Stimulated activated CD4-positive, alpha-beta T cell treated with anti-CD3 and anti-CD28 coated beads, Interleukin-1b, Interleukin-23, amount 100 ng/mL, for 4 hours (primary cell): ENCODE measurements at places on chromosomes 5 and 9.

DNA sequence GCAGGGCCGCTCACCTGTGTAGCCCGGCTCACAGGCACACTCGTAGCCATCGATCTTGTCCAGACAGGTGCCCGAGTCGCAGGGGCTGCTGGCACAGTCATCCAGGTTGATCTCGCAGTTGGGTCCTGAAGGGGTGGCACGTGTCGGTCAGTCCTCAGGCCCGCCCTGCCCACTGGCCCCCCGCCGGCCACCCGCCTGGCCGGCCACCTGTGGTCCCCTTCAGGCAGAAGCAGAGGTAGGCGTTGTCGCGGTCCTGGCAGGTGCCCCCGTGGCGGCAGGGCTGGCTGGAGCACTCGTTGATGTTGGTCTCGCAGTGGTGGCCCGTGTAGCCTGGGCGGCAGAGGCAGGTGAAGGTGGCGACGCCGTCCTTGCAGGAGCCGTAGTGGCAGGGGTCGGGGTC, 30.6 kb downstream of the NOTCH1 start:
- DNase-seq = no peak

DNA sequence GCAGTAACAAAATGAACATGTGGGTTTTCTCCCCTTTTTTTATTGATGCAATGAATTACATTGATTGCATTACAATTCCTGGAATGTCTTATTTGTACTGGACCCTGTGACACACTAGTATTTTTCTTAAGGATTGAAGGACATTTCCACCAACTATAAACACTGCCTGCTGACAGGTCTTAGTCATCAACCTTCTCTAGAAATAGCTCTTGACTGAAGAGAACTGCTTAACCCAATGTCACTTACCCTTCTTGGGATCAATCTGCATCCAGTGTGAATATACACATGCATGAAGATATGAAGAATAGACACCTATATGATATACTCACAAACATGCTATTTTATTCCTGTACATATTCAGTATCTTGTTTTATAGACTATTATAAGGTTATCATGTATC, 130.6 kb downstream of the FBXO38 start:
- no peak for DNase-seq

GRCh38 chr5:168023191-168023590, 268.3 kb upstream of the WWC1 start:
- no peak for DNase-seq

DNA sequence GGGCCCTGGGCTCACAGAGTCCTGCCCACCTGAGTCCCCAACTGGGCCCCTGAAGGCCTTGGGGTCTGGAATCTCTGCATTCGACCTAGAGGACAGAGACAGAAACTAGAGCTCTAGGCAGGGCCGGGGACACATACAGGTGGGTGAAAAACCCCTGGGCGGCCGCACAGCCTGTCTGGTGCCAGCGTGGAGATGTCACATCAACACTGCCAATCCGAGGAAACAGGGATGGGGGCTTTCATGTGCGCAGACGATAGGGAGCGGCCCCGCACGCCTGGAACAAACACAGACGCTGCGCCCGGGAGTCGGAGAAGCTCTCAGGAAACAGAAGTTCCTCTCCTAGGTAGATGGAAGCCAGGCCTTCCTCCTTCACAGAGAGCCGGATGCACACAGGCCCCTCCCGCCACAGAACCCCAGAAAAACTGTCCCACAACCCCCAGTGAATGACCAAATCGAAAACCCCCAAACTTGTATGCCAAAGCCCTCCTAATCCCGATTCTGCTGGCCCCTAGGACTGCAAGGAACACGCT, 1.8 kb downstream of the GRM6 start:
- no peak for DNase-seq

GRCh38 chr9:34240006-34240405, 61.2 kb downstream of the UBAP1 start:
- DNase-seq = no peak

GRCh38 chr5:169875091-169875728, 105.1 kb downstream of the INSYN2B start:
- DNase-seq = no peak

- DNase-seq = no peak
Observed at GRCh38 chr5:15300141-15300540, 199.8 kb upstream of the FBXL7 start.

DNA sequence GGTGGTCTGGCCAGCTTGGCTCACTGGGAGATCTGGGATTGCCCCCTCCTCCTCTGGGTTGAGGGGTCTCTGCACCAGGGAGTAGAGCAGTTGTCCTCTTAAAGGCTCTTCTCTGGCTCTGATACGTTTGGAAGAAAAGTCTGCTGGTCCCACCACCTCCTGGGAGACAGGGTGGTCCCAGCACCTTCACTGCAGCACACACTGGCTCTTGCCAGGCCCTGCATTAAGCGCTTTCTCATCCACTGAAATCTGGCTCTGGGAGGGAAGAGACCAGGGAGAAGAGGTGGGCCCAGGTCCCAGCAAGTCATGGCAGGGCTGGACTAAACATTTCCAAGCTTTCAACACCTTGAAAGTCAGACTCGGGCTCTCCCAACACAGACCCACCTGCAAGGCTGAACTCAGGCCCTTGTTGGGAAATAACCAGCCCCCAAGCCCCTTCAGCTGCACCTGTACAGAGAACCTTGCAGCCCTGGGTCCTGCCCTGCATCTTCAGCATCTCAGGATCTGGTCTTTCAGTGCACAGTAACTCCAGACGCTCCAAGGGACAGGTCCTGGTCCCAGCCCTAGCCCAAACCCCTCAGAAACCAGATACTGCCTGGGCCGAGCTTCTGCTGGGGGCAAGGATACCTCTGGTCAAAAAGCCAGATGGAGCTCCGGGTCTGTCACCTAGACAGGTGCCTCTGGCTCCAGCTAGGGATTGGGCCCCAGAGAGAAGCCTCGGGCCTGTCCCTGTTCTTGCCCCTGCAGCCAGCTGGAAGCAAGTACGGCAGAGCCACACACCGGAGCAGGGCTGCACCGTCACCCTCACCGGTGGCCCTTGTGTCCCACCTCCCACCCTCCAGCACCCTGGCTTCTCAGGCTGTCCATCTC, 134.5 kb downstream of the DAB2IP start:
- no peak for DNase-seq

DNA sequence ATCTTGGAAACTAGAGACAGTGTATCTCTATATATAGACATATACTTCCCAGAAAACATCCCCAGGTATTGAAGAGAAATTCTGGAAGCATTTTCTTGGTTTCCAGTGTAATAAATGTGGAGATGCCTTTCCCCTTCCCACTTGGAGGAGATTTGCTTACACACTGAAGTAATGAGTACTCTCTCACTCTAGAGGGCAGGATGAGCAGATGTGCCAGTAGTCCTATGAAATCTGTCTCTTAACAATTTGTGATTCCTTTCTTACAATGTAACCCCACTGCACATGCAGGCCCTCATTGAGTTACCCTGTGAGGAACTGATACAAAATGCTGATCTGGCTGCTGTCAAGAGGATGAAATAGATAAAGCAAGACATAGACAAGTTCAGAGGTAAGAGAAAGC, 567.2 kb downstream of the SLCO4C1 start:
- no peak for DNase-seq

DNA sequence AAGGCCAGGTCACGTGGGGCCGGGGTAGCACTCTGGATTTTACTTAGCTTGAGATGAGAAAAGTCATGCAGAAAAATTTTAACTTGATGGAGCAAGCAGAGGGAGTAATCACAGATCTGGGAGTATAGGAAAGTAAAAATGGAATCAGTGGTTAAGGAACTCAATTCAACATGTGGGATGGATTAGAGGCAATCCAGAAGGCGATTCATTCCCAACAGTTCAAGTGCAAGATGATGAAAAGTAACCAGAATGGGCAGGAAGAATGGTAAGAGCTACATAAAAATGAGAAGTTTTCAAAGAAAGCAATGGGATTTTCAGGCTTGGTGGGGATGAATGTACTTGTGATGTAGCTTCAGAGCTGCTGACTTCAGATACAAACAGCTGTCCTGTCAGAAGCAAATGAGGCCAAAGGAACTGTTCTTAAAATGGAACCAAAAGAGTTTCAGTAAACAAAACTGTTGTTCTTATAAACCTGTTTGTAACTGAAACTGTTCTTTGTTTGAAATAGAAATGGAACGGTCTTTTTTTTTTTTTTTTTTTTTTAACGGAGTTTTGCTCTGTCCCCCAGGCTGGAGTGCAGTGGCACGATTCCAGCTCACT, 5.6 kb upstream of the SEC24A start:
- no peak for DNase-seq

- DNase-seq = no peak
Observed at GRCh38 chr5:117671551-117671950, 1096.9 kb upstream of the SEMA6A start.

DNA sequence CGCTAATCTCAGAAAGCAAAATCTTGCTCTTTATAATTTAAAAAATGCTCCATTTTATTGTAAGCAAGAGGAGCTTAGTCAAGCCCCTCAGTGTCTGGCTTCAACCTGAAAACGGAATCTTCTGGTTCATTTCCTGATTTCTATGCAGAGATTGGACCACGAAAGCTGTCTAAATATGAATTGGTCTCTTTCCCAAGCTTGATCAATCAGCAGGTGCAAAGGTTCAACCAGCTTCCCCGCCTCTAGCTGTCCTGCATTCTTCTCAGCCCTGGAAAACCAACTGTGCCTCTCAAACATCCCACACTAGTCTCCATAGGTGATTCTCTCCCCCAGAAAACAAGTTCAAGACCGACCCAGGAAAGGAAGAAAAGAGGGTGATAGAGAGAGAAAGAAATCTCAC, 34.5 kb downstream of the FNBP1 start:
- DNase-seq = no peak

DNA sequence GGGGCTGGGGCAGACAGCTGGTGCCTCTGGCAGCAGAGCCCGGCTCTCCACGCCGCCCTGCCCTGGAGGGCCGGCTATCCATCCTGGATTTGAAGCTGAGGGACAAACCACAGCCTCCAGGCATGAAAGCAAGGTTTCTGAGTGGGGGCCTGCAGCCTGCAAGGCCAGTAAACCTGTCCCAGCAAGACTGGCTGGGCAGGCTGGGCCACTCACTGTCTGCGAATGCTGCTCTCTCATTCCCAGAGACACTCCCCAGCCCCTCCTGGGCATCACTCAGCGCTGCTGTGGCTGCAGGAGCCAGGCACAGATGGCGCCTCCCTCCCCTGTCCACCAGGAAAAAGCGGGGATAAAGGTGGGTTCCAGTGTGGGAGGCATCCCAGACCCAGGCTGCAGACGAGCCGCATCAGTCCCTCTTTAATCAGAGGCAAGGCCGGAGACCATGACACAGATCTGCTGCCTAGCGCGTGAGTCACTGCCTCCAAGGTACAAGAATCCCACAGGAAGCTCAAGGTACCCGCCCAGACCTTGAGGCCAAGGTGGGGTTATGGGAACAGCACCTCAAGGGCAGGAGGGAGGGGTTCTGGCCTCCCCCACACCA, 118.0 kb downstream of the VAV2 start:
- DNase-seq = no peak

DNA sequence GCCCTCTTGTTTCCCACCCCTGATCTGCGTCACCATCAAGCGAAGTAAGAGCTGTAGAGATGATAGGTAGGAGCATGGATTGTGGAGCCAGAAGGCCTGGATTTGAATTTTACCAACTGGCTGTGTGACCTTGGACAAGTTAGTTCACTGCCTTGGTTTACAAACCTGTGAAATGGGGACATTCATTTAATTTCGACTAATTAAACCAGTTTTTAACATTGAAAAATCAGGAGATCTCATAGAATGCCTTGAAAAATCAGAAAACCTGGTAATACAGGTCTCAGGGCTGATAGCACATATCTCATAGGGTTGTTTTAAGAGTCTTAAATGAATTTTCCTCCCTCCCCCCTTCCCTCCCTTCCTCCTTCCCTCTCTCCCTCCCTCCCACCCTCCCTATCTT, 38.8 kb downstream of the STC2 start:
- DNase-seq = no peak

DNA sequence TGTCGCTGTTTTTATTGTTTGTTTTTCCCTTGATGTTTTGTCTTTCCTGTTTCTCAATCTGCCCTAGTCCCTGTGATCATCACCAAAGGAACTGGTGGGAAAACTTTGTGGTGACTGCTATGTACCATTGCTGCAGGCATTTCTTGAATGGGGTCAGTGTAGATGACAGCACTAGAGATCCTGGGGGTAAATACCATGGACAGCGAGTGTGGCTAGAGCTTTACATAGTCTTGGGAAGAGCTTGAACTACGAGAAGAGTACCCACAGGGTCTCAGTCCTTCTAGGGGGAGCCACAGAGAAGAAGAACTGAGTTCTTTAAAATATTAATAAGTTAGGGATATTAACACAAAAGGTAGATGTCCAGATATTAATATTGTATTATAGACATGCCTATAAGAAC, 138.8 kb downstream of the PAM start:
- DNase-seq = no peak

GRCh38 chr9:34862043-34862442, 96.0 kb upstream of the PHF24 start:
- no peak for DNase-seq

DNA sequence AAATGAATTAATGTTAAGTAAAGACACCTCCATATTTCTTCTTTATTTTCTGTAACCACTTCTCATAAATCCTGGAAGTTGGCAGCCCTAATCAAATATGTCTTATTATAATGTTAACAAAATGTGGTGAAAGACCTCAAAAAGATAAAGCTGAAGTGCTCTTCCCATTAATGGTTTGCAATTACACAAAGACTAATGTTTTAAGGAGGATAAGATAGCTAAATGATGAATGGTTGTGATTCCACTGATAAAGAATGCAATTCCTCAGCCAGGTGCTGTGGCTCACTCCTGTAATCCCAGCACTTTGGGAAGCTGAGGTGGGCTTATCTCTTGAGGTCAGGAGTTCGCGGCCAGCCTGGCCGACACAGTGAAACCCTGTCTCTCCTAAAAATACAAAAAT, 125.8 kb upstream of the SNX2 start:
- DNase-seq = no peak

GRCh38 chr9:88589656-88590055, 54.7 kb downstream of the NXNL2 start:
- no peak for DNase-seq

- DNase-seq = no peak
Observed at GRCh38 chr5:103617913-103618312, 55.3 kb upstream of the NUDT12 start.

GRCh38 chr9:100884518-100884917, 144.0 kb upstream of the PLPPR1 start:
- DNase-seq = no peak

GRCh38 chr9:73810585-73811215, 659.0 kb downstream of the ANXA1 start:
- no peak for DNase-seq
